ENCODE measurements at places on chromosomes 2 and 18.

DNA sequence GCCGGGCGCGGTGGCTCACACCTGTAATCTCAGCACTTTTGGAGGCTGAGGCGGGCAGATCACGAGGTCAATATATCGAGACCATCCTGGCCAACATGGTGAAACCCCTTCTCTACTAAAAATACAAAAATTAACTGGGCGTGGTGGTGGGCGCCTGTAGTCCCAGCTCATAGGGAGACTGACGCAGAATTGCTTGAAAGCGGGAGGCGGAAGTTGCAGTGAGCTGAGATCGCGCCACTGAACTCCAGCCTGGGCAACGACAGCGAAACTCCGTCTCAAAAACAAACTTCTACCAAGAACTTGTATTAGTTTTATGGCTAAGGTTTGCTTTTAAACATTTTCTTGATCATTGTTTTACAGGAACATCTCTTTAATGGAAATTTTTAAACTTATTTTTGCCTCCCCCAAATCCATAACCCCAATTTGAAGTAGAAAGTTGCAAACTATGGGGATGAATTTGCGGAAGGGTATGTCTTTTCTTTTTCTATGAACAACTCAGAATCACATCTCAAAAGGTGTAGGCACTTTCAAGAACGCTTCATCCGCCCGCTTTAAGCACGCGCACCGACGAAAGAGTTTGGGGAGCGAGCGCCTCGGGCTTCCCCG is 46.8 kb upstream of the PTMA start:
- DNase-seq, result no peak

DNA sequence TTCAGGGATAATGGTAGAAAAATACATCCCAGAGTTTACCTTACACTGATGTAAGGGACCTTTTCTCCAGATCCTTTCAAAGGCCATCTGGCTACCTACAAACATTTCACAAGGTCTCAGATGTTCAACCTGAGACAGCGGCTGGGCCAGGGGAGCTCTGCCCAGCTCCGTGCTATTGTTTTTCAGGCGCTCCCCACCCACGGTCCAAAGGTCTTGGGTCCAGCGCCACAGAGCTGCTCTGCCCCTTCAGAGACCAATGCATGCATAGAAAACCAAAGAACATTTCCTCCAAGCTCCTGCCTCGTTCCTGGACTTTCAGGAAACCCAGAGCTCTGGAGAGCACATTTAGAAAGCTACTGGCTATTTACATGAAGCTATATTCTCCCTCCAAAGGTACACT is 40.3 kb downstream of the COPS8 start:
- DNase-seq, result no peak

DNA sequence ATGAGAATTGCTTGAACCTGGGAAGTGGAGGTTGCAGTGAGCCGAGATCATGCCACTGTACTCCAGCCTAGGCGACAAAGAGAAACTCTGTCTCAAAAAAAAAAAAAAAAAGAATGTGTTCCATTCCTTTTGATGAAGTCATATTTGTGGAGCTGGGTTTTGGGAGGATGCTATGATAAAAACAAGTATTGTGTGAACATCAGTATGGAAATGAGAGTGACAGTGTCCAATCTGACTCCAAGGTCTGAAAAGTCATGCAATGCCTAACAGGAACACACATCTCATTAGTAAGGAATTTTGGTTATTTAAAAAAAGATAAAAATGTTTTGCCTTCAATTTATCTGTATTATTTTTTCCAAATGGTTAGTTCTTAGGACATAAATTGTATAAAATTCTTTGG is 11.8 kb downstream of the GCFC2 start:
- no peak for DNase-seq

DNA sequence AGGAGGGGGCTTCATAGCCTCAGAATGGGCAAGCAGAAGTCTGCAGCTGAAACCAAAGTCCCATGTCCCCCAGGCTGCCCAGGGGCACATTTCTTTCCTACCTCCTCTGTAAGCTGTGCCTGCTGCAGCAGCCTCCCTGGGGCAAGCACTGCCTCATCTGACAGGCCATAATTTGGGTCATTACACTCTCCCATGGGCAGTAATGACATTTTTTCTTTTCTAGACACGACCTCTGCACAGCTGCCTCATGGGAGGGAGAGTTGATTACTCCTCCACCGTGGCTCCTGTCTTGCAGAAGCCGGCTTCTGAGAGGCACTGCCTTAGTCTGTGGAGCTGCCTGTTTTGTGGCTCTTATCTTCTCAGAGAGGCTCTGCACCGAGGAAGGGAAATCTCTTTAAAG is 268.9 kb downstream of the TDRD15 start:
- no peak for DNase-seq

- DNase-seq, result peak; percentile 27
Observed at GRCh38 chr2:175576875-175577274, 395.4 kb upstream of the ATP5MC3 start.

- peak; percentile 88 for DNase-seq
Observed at GRCh38 chr2:74597410-74597809, 42.9 kb downstream of the DOK1 start.

- no peak for DNase-seq
Observed at GRCh38 chr2:189609853-189610252, 29.3 kb upstream of the SLC40A1 start.

DNA sequence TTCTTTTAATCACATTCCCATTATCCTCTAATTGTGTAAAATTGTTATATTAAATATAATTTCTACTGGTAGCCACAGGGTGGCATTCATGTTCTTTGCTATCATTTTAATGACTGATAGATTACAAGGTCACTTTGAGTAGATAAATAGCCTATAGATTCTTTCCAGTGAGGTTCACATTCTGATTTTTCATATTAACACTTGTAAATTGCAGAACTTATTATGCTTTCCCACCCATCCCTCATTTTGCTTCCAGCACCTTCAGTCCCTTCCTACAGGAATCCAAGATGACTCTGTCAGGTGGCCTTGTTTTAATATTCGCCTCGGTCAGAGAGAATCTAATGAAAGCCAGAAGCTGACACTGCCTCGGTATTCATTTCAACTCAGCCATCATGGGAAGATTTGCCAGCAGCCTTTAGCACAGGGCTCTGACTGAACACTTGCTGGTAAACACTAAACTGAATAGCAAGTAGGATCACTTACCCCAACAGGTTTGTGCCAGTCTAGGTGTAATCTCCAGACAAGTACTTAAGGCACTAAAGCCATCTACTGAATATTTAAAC is 101.2 kb upstream of the FSHR start:
- DNase-seq, result peak; percentile 21

- no peak for DNase-seq
Observed at GRCh38 chr2:42243297-42243696, 74.1 kb downstream of the EML4 start.

Data from NCI-H82 (cell line).